Right lobe of liver (tissue), 6 donors: ENCODE measurements at places on chromosomes 1 and 21. TPM values are rescaled to one million over a fixed set of nuclear protein-coding genes. Genes with fewer than 3 reads are reported as not detected.

DNA sequence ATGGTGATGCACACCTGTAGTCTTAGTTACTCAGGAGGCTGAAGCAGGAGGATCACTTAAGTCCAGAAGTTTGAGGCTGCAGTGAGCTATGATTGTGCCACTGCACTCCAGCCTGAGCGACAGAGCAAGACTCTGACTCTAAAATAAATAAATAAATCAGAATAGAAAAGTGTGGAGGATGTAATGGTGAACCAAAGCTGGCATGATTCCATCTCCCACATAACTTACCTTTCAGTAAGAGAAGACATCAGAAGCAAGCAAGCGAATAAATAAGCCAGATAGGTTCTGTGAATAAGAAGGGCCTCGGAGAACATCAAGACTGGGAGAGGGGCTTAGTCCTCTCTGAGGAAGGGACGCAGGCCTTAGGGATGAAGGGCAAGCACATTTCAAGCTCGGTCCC, 59.5 kb downstream of the TOMM20 start:
- no peaks in the 10 kb centered on the region for H3K36me3 ChIP-seq
- H3K4me3 ChIP-seq = peak overlapping the region; percentile 46
- no peaks in the 10 kb centered on the region for H3K27me3 ChIP-seq
- no peak for DNase-seq
- no peaks in the 10 kb centered on the region for H3K4me1 ChIP-seq
- H3K27ac ChIP-seq = peak overlapping the region; percentile 99

DNA sequence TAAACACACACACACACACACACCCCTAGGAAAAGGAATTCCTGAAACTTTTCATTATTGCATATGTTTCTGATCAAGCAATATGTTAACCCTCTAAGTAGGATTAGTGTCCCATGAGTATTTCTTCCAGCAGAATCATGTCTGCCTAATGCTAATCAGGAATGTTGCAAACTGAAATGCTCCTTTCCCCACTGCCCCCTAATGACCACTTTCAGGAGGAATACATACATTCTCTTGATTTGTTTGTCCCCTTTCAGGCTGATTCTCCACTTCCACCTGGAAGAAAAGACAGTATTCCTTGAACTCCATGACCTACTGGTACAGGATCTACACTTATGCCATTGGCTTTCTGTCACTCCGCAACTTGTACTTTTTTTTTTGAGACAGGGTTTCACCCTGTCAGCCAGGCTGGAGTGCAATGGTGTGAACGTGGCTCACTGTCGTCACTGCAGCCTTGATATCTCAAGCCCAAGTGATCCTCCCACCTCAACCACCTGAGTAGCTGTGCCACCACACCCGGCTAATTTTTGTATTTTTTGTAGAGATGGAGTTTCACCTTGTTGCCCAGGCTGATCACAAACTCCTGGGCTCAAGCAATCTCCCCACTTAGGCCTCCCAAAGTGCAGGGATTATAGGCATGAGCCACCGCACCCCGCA, 56.7 kb downstream of the LRIG2 start:
- H3K27me3 ChIP-seq = no peaks in the 10 kb centered on the region
- H3K4me1 ChIP-seq = no peaks in the 10 kb centered on the region
- H3K4me3 ChIP-seq = no peak overlapping the region
- H3K36me3 ChIP-seq = peaks cover 3% of the 10 kb centered on the region

DNA sequence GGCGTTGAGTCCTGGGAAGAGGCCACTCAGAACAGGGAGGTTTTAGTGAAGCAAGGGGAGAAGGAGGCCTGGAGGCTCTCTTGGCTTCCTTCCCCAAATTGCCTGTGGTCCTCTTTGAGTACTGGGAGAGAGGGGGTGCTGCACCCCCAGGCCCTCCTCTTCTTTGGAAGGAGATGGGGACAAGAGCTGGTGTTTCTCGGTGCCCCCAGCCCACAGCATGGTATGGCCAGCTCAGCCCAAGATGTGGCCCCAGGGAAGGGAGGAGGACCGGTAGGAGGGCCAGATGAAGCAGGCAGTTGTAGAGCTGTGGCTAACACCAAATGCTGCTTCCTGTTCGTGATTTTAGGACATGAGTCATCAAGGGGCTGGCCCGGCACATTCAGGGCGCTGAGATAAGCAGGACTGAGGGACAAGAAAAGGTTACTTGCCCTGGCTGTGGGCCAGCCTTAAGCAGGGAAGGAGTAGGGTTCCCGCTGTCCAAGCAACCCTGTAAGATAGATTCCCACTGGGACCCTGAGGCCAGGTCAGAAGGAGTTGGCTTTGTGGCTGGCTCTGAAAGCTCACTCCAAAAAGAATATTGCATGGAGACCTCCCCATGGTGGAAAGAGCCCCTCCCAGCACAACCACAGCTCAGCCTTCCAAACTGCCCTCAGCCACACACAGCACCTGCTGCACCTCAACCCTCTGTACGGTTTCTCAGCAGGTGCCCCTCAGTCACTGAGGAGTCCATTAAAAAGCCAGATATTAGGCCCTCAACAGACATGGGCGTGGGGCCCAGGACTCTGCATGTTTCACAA, 4.9 kb upstream of the TNFRSF1B start:
- peak; percentile 93 for DNase-seq
- no peak overlapping the region for H3K4me3 ChIP-seq
- H3K27ac ChIP-seq = peak overlapping the region; percentile 71
- H3K4me1 ChIP-seq = peaks cover 6% of the 10 kb centered on the region
- no peaks in the 10 kb centered on the region for H3K36me3 ChIP-seq

DNA sequence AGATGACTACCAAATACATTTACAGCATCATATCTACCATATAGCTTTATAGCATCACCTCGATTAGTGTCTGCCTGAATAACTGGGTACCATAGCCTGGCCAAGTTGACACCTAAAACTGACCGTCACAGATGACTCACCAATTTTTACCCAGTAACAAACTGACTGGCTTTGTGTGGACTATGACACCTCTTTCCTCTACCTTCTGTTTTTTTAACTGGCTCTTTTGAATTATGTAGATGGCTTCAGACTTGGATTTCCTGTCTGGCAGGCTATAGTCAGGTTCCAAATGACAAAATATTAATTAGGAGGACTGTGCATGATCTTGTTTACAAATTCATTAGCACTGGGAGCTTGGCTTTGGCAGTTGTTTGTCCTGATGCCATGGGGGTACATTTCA, 360.3 kb downstream of the TGFB2 start:
- no peaks in the 10 kb centered on the region for H3K27me3 ChIP-seq
- no peaks in the 10 kb centered on the region for H3K36me3 ChIP-seq
- no peak for DNase-seq
- H3K4me1 ChIP-seq = no peaks in the 10 kb centered on the region
- no peak overlapping the region for H3K27ac ChIP-seq

DNA sequence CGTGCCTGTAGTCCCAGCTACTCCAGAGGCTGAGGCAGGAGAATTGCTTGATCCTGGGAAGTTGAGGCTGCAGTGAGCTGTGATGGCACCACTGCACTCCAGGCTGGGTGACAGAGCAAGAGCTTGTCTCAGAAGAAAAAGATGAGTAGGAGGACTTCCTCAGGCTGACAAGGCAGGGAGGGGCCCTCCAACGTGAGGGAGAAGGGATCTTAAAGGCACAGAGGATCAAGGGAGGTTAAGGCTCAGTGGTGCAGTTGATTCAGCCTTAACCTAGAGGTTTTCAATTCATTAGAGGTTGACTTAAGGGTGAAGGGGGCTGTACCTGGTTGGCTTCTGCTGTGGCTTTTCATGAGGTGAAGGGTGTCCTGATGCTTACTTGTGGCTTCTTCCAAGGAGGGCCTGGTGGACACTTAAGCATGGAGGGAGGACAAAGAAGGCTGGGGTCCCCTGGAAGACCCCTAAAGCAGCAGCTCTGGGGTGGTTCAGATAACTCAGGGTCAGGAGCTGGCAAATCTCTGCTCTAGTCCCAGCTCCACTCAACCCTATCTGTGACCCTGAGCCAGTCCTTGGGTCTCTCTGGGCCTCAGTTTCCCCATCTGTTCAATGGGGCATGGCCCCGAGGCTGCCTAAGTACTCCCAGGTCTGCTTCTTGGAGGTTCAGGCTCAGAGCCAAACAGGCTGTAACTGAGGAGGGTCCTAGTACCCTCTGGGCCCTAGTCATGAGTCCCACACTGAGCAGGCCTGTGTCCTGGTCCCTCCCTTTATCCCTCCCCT, 6.3 kb downstream of the EXTL1 start:
- no peak for DNase-seq
- no peaks in the 10 kb centered on the region for H3K36me3 ChIP-seq
- no peak overlapping the region for H3K27ac ChIP-seq
- no peaks in the 10 kb centered on the region for H3K4me1 ChIP-seq

DNA sequence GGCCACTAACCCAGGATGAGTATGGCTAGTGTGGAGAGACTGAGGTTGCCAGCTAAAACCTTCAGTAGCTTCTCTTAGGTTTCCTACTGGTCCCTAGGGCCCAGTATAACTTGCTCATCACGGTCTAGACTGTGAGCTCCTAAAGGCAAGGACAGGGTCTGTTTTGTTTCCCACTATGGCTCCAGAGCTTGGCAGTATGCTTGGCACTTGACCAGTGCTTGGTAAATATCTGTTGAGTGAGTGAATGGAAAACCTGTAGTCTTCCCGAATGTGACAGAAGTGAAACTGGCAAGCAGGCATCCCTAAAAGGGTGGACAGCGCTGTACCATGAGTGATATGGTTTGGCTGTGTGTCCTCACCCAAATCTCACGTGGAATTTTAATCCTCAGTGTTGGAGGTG, 13.1 kb upstream of the PARS2 start:
- no peak for DNase-seq
- no peaks in the 10 kb centered on the region for H3K4me1 ChIP-seq
- no peaks in the 10 kb centered on the region for H3K27me3 ChIP-seq

- peak overlapping the region; percentile 61 for H3K27ac ChIP-seq
- peak overlapping the region; percentile 52 for H3K4me3 ChIP-seq
- H3K36me3 ChIP-seq = no peaks in the 10 kb centered on the region
- H3K4me1 ChIP-seq = peaks cover 22% of the 10 kb centered on the region
- no peaks in the 10 kb centered on the region for H3K27me3 ChIP-seq
- peak; percentile 93 for DNase-seq
Observed at GRCh38 chr1:11650331-11650991, 3.8 kb downstream of the FBXO2 start.

GRCh38 chr1:40232444-40232843, 15.3 kb upstream of the TMCO2 start:
- no peaks in the 10 kb centered on the region for H3K4me1 ChIP-seq
- H3K4me3 ChIP-seq = no peak overlapping the region
- H3K27ac ChIP-seq = no peak overlapping the region
- no peak for DNase-seq

- no peak overlapping the region for H3K27ac ChIP-seq
- no peaks in the 10 kb centered on the region for H3K4me1 ChIP-seq
- no peaks in the 10 kb centered on the region for H3K27me3 ChIP-seq
- no peak for DNase-seq
Observed at GRCh38 chr1:168980180-168980579, 126.3 kb upstream of the ATP1B1 start.

Gene MCOLN2
- not detected for total RNA-seq

- no peaks in the 10 kb centered on the region for H3K36me3 ChIP-seq
- DNase-seq = no peak
- no peaks in the 10 kb centered on the region for H3K27me3 ChIP-seq
- H3K4me3 ChIP-seq = no peak overlapping the region
- no peak overlapping the region for H3K27ac ChIP-seq
Observed at GRCh38 chr1:214425716-214426425, 125.5 kb downstream of the PTPN14 start.

Gene RIPK4
- 6.7 TPM for total RNA-seq

- H3K4me1 ChIP-seq = no peaks in the 10 kb centered on the region
- H3K4me3 ChIP-seq = no peak overlapping the region
- no peaks in the 10 kb centered on the region for H3K27me3 ChIP-seq
- peaks cover 3% of the 10 kb centered on the region for H3K36me3 ChIP-seq
- H3K27ac ChIP-seq = no peak overlapping the region
Observed at GRCh38 chr1:197181982-197182381, 35.5 kb upstream of the ASPM start.

Gene RGS8
- total RNA-seq = not detected

DNA sequence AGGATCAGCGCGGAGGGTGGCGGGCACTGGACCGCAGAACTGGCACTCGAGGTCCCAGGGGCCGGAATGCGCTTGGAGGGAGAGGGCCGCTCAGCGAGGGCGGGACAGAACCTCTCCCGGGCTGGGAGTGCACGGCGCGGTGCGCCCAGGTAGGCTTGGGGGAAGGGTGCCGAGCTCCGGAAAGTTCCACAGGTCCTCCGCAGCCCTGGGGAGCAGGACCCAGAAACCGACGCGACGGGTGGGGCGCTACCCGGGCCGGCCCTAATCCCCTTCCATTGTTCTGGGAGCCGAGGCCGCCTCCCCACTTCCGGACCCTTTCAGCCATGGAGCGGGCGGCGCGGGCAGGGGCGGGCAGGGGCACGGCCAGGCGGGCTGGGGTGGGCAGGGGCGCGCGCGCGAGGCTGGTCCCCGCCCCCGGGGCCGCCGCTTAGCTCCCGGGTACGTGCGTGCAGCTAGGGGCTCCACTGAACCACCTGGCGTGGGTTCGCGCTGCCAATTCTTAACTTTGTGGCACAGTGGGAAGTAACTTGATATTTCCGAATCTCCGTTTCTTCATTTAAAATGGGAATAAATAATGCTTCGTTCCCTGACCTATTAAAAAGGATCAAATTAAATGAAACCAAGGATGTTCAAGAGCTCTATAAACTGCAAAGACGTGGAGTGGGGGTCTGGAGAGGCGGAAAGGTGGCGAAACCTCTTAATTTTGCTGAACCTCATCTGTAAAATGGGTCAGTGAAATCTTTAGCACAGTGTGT, 20.7 kb downstream of the LGR6 start:
- peaks cover 5% of the 10 kb centered on the region for H3K27me3 ChIP-seq
- no peak overlapping the region for H3K4me3 ChIP-seq
- no peaks in the 10 kb centered on the region for H3K4me1 ChIP-seq
- no peaks in the 10 kb centered on the region for H3K36me3 ChIP-seq
- no peak for DNase-seq
- no peak overlapping the region for H3K27ac ChIP-seq

- no peaks in the 10 kb centered on the region for H3K27me3 ChIP-seq
- peak; percentile 13 for DNase-seq
- no peak overlapping the region for H3K27ac ChIP-seq
Observed at GRCh38 chr21:43817157-43818086, 28.0 kb downstream of the RRP1 start.

Gene NPPB
- not detected for total RNA-seq

Gene IL12RB2
- 0.30 TPM for total RNA-seq

DNA sequence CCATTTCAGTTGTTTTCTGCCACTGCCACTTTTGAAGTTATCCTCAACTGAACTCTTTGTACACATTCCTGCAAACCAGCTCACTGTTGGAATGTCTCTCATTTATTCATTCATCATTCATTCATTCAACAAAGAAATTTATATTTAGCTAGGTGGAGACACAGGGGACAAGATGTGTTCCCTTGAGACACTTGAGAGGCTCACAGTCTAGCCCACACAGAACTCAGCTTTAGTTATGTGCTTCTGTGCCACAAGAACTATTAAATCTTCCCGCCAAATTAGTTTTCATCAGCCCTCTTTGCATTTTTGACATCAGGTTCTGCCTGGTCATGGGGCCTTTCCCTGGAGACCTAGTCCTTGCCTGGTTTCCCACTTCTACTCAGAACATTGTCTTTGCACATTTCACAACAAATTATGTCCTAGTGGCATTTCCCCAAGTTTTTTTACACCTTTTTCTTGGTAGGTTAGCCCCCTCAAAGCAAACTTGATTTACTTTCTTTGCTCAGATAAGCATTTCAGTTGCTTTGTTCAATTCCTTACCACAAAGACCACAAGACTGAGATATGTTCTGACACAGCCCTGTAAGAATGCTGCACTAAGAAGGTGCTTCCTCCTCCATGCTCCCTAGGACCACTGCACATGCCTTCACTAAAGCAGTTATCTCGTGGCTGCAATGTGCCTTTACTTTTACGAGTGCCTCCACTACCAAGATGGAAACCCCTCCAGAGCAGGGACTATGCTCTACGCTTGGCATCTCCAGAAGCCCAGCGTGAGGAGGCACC, 31.0 kb downstream of the ILDR2 start:
- H3K27ac ChIP-seq = no peak overlapping the region
- no peaks in the 10 kb centered on the region for H3K27me3 ChIP-seq
- no peak overlapping the region for H3K4me3 ChIP-seq
- peaks cover 6% of the 10 kb centered on the region for H3K4me1 ChIP-seq
- no peak for DNase-seq
